Ureter (tissue), 1 donor: ENCODE measurements at places on chromosomes 7 and 10. TPM values are rescaled to one million over a fixed set of nuclear protein-coding genes. Genes with fewer than 3 reads are reported as not detected.

GRCh38 chr10:22754296-22754695, 39.9 kb upstream of the PIP4K2A start:
- no peak for DNase-seq

Gene WEE2
- not detected for total RNA-seq

- no peak for DNase-seq
These were observed 94.3 kb upstream of the AGBL3 start for GRCh38 chr7:134891696-134892678.

GRCh38 chr7:85890244-85890811, 703.5 kb upstream of the SEMA3D start:
- DNase-seq, result no peak

Gene CH25H
- total RNA-seq, result 3.6 TPM

Gene SYT15B
- total RNA-seq, result 4.9 TPM

GRCh38 chr7:41425926-41426325, 277.0 kb downstream of the INHBA start:
- no peak for DNase-seq

DNA sequence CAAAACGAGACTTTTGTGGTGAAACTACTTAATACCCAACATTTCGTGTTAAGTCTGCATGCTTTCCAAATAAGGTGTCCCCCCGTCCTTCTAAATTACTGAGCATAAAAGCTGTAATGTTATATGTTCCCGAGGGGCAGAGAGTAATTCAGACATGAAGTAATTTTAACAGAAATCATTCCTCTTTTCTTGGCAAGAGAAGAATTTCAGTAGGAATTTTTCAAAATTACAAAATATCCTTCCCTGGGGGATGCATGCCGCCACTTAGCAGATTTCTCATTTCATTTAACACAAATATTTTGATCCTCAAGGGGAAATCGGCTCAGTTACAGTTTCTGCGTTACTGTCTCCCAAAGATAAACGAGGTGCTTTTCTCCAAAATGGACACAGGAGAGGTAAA, 213.2 kb upstream of the RHOBTB1 start:
- DNase-seq, result no peak

DNA sequence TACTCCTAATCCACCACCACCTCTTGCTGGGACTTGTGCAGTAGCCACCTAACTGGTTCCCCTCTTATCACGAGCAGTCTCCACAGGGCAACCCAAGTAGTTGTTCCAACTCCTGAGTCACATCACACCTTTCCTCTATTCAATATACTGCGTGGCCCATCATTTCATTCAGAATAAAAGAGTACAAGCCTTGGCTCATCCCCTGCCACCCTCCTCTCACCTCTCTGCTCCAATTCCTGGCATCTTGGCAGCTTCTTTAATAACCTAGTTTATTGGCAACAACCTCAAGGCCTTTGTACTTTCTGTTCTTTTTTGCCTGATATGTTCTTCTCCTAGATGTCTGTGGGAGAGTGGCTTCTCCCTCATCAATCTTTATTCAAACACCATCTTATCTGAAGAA, 199.4 kb downstream of the KIAA1217 start:
- DNase-seq, result no peak

DNA sequence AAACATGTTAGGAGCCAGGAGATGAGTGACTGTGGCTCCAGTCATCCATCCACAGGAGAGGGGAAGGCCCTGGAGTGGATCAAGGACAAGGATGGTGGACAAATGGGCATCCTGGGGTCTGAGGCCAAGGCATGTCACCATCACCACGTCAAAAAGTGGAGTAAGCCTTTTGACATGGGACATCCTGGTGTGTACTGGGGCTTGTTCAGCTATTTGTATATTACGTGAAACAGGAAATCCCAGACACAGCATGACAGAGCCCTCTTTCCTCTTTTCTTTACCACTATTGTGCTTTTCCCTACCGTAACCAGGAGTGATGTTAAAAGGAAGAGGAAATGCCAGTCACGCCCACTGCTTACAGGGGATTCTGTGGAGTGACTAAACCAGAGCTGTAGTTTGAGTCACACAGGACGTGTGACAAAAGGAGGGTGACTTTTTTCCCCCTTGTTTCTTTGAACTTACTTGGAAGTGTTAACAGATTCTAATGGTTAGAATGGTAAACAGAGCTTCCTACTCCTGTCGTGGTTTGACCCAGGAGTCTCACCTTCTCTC, 15.4 kb downstream of the ACSL5 start:
- DNase-seq, result peak; percentile 54

DNA sequence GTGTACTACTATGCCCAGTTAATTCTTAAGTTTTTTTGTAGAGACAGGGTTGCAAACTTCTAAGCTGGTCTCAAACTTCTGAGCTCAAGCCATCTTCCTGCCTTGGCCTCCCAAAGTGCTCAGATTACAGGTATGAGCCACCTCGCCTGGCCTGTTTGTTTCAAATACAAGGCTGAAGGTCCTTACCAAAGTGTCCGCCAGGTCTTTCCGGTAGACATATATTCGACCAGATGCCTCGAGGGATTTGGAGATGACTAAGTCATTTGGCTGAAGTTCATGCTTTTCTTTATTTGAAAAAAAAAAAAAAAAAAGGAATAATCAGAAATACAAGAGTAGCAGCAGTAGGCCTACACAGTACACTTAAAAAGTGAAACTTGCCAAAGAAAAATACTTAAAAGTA, 204.5 kb upstream of the CDCA7L start:
- DNase-seq, result no peak

GRCh38 chr7:1987084-1987535, 245.6 kb downstream of the MAD1L1 start:
- no peak for DNase-seq

GRCh38 chr7:3206771-3207191, 94.3 kb upstream of the SDK1 start:
- peak; percentile 30 for DNase-seq

- DNase-seq, result no peak
These were observed 4.8 kb downstream of the EGR2 start for GRCh38 chr10:62811159-62811875.
